ENCODE measurements at places on chromosomes 7 and 10.

GRCh38 chr10:121823993-121824463 lies 103.8 kb downstream of the ATE1 start:
- no peak for DNase-seq

DNA sequence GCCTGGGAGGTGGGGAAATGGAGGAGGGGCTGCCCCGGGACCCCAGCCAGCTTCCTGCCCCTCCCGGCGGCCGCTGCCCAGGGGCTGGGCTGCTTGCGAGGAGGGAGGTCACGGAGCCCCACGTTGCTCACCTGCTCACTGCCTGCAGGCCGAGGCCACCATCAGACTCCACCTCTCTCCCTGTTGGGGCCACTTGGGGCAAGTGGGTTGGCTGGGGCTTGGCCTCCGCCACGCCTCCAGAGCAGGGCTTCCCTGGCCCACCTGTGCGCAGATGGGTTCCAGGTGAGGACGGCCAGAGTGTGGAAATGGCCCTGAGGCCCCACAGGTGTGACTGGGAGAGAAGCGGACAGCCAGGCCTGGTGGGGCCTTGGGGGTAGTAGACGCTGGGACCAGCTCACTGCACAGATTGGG lies 82.8 kb upstream of the DIP2C start:
- no peak for DNase-seq

GRCh38 chr10:14653271-14654161 lies 121.2 kb downstream of the FAM107B start:
- DNase-seq: no peak

DNA sequence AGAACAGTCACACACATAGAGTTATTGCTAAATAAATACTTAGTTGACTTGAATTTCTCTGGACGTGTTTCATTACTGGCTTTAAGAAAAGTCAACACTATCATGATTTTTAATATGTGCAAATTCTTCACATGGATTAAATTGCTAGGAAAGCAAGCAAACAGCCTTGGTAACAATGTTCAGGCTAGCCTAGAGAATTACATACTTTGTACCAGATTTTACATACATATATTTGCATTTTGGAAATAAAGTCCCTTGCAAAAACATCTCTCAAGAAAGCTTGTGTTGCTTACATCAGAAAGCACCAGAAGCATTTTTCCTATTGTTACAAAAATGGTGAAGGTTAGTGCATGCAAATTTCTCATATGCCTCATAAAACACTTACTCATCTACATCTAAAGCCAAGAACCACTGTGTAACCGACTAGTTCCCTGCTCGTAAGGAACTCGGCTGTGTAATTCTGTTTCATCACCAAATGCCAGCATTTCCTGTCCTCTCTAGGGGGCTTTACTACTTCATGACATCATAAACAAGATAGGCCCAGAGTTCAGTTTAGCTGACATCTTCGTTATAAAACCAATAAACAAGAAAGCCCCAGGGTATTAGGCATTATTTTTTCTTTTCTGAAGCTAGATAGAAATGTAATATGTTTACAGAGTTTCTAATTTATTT lies 87.8 kb downstream of the CFAP58 start:
- DNase-seq: no peak

DNA sequence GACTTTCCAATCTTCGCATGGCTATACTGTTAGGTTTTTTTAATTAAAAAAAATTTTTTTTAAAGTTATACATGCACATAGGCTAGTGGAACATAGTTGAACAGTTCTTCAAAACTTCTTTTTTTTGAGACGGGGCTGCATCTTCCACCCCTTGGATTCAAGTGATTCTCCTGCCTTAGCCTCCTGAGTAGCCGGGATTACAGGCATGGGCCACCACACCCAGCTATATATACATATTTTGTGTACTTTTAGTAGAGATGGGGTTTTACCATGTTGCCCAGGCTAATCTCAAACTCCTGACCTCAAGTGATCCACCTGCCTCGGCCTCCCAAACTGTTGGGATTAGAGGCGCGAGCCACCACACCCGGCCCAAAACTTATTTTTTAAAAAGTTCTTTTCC lies 17.3 kb downstream of the ZNF777 start:
- no peak for DNase-seq
